A375 (cell line): ENCODE measurements at places on chromosomes 2 and 18. TPM values are rescaled to one million over a fixed set of nuclear protein-coding genes. Genes with fewer than 3 reads are reported as not detected.

Gene TRIM43B
- 0.29 and 0.45 TPM in 2 replicates for total RNA-seq

Gene SEMA4C
- 34.3 and 37.1 TPM in 2 replicates for total RNA-seq

Gene ASXL3
- total RNA-seq: not detected in 2 replicates

Gene AQP4
- not detected in 2 replicates for total RNA-seq

Gene KCNG2
- not detected in 2 replicates for total RNA-seq

Gene KLHL29
- total RNA-seq: 3.7 and 3.8 TPM in 2 replicates

Gene CCDC148
- 0.26 TPM in 1 of 2 replicates, not detected in the other for total RNA-seq

Gene SCRN3
- total RNA-seq: 21.2 TPM in 2 replicates

Gene ADRA2B
- total RNA-seq: not detected in 2 replicates
